GM23338 (cell line): ENCODE measurements at places on chromosomes 1 and 21. TPM values are rescaled to one million over a fixed set of nuclear protein-coding genes. Genes with fewer than 3 reads are reported as not detected.

GRCh38 chr1:229570891-229571516 lies 12.5 kb upstream of the ABCB10 start:
- H3K4me1 ChIP-seq: no peaks in the 10 kb centered on the region
- no peaks in the 10 kb centered on the region for H3K27me3 ChIP-seq
- no peak overlapping the region for H3K4me3 ChIP-seq

- peaks cover 34% of the 10 kb centered on the region for H3K4me1 ChIP-seq
- no peak overlapping the region; the same call in 1 of the 2 replicates for H3K27ac ChIP-seq
- peaks cover 33% of the 10 kb centered on the region for H3K36me3 ChIP-seq
Observed at GRCh38 chr1:38026592-38027200, 14.2 kb downstream of the UTP11 start.

DNA sequence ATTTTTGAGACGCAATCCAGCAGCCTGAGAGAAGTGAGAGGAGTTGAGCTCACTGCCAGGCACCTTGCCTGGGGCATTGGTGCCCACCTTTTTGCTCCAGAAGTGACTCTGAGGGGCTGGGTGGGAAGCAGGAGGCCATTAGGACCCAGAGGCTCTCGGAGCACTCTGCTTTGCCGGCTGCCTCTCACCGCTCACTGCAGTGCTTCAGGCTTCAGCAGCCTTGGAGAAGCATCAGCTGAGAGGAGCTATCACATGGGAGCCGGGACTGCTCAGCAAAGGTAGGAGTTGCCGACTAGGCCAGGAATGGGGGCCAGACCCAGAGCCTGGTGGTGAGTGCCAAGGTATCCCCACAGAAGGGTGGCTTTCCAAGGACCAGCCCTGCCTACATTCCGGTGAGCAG lies at the start of gene GPR61:
Gene GPR61 (plus strand): TSS at position 197 of the 400 bp plus-strand sequence. CDS start 3,151 bp downstream, outside the sequence.
- H3K4me3 ChIP-seq: no peak within 1 kb of the TSS
- no peaks in the 10 kb centered on the region for H3K27me3 ChIP-seq
- peak; percentile 46 for DNase-seq
- no peaks in the 10 kb centered on the region for H3K4me1 ChIP-seq

GRCh38 chr1:906600-907420 lies 16.9 kb upstream of the SAMD11 start:
- no peaks in the 10 kb centered on the region for H3K4me1 ChIP-seq
- no peak for DNase-seq
- no peaks in the 10 kb centered on the region for H3K36me3 ChIP-seq

GRCh38 chr1:69475021-69475420 lies 92.7 kb upstream of the LRRC7 start:
- no peaks in the 10 kb centered on the region for H3K36me3 ChIP-seq
- no peak overlapping the region for H3K27ac ChIP-seq

DNA sequence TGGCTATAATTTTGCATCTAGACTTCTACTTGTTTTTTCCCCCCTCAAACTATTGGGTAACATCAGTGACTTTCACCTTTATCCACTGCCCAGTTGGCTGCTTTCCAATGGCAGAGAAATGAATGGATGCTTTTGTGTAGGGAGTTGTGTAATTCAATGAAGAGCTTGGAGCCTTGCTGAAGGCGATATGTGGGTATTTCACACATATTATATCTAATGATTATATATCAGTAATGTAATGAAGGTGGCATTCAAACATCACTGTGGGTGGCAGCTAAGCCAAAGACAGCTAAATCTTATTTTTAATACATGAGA lies 81.2 kb downstream of the TGFB2 start:
- H3K27ac ChIP-seq: no peak overlapping the region
- H3K4me3 ChIP-seq: no peak overlapping the region
- DNase-seq: no peak
- no peaks in the 10 kb centered on the region for H3K4me1 ChIP-seq

DNA sequence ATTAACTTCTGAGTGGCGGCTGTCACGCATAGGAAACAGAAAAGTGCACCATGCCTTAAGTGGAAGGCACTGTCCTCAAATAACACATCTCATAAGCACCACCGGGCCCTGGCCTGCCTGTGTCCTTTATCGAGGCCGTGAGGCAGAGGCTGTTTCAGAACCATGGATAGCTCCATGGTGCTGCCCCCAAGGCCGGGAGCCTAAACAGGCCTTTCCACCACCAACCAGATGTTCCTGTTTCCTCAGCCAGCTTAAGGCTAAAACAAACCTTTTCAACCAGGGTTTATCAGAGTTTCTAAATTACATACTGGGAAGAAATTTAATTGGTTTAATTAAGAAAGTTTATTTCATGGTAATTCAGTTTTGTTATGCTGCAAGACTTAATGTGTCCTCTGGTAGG lies 114.4 kb downstream of the DMRTA2 start:
- no peaks in the 10 kb centered on the region for H3K36me3 ChIP-seq
- peak; percentile 88 for DNase-seq
- no peak overlapping the region for H3K4me3 ChIP-seq
- no peak overlapping the region for H3K27ac ChIP-seq
- H3K4me1 ChIP-seq: no peaks in the 10 kb centered on the region
- H3K27me3 ChIP-seq: no peaks in the 10 kb centered on the region

DNA sequence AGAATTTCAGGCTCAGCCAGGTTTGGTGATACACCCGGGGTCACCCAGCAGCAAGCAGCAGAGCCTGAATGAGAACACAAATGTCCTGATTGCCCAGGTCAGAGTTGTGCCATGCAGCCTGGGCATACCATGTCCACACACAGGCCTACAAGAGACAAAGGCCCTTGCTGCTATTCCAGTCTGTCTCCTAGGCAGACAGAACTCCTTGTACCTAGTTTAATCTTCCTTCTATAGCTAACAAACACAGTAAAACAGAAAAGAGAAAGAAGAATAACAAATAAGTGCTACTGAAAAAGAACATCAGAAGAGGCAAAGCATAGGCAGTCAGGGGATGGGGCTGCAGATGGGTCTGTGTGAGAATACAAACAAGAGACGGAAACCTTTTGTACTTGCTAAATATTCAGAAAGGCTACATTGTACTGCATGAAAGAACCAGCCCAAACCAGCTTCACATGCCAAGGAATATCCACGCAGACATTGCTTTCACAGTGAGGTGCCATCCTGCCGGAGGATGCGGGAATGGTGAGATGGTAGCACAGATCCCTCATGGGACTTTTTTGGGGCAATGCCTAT lies 401.7 kb downstream of the OMA1 start:
- H3K4me1 ChIP-seq: peaks cover 10% of the 10 kb centered on the region; the same call in 1 of the 2 replicates
- no peaks in the 10 kb centered on the region for H3K27me3 ChIP-seq
- H3K27ac ChIP-seq: 0 out of 2 replicates have a peak overlapping the region, but pooled peaks have one; percentile 45
- no peak for DNase-seq
- no peak overlapping the region for H3K4me3 ChIP-seq

DNA sequence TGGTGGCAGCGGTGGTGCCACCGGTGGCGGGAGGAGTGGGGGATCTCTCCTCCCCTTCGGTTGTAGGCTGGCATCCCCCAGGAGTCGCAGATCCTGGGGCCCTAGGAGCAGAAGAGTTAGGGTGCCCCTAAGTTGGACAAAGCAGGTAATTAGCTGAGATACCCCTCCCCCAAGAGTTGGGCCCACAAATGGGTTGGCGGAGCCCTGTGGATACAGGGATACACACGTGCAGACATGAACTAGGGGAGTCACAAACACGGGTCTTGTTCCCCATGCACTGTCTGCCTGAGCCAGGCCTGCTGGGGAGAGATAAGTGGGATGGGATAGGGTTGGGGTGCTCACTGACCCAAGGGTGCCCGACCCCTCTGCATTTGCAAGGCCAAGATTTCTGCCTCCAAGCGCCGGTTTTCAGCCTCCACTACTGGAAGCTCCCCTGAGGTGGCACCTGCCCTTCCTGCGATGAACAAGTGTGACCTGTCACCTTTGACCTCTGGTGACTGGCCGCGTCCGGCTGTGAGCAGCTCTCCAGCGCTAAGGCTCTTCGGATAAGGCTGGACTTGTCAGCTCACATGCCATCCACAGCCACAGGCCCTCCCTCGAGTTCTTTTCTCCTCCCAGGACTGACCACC lies 1.8 kb downstream of the CCDC17 start:
- no peak overlapping the region for H3K4me3 ChIP-seq
- peaks cover 10% of the 10 kb centered on the region; the same call in 1 of the 2 replicates for H3K4me1 ChIP-seq
- H3K27me3 ChIP-seq: no peaks in the 10 kb centered on the region
- DNase-seq: no peak

DNA sequence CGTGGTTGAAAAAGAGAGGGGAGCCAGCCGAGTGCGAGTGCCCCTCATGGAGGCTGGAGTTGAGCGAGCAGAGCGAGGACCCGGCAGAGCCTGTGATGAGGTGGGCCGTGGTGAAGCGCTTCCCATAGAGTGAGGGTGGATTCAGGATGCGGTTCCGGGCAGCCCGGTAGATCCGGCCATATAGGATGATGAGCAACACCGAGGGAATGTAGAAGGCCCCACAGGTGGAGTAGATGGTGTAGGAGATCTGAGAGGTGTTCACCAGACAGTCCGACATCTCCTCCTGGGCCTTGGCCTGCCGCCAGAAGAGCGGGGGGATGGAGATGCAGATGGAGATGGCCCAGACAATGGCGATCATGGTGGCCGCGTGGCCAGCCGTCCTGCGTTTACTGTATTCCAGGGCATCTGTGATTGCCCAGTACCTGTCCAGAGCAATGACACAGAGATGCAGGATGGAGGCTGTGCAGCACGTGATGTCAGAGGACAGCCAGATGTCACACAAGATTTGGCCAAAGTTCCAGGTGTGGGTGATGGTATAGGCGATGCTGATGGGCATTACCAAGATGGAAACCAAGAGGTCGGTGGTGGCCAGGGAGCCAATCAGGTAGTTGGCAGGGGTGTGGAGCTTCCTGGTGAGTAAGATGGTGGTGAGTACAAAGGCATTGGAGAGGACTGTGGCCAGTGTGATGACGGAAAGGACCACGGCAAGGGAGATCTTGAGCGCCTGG lies 23.7 kb downstream of the HTR1D start:
- no peaks in the 10 kb centered on the region for H3K36me3 ChIP-seq
- H3K27me3 ChIP-seq: no peaks in the 10 kb centered on the region
- H3K27ac ChIP-seq: no peak overlapping the region
- no peak overlapping the region for H3K4me3 ChIP-seq

GRCh38 chr1:102100666-102101065 lies 103.9 kb upstream of the OLFM3 start:
- no peak overlapping the region for H3K4me3 ChIP-seq
- peak; percentile 47 for DNase-seq
- no peaks in the 10 kb centered on the region for H3K36me3 ChIP-seq
- no peaks in the 10 kb centered on the region for H3K27me3 ChIP-seq
- peaks cover 21% of the 10 kb centered on the region for H3K4me1 ChIP-seq

DNA sequence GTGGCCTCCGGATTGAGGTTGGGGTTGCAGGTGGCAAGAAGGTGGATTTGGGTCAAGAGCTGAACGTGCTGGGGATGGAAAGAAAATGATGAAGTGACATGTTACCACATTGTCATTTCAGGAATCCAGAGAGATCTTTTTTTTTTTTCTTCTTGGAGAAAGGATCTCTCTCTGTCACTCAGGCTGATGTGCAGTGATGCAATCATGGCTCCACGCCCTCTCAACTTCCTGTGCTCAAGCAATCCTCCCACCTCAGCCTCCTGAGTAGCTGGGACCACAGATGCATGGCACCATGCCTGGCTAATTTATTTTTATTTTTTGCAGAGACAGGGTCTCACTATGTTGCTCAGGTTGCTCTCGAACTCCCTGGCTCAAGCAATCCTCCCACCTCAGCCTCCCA lies 80.6 kb downstream of the GON4L start:
- H3K27ac ChIP-seq: no peak overlapping the region
- DNase-seq: no peak
- no peaks in the 10 kb centered on the region for H3K4me1 ChIP-seq

- no peak overlapping the region for H3K27ac ChIP-seq
- no peaks in the 10 kb centered on the region for H3K36me3 ChIP-seq
- peak; percentile 82 for DNase-seq
- H3K4me1 ChIP-seq: no peaks in the 10 kb centered on the region
Observed at GRCh38 chr21:41816583-41817165, 49.8 kb upstream of the RIPK4 start.

- no peaks in the 10 kb centered on the region for H3K36me3 ChIP-seq
- no peak for DNase-seq
- peaks cover 36% of the 10 kb centered on the region for H3K27me3 ChIP-seq
- no peak overlapping the region for H3K4me3 ChIP-seq
Observed at GRCh38 chr1:160086456-160086892, 5.1 kb downstream of the KCNJ9 start.

DNA sequence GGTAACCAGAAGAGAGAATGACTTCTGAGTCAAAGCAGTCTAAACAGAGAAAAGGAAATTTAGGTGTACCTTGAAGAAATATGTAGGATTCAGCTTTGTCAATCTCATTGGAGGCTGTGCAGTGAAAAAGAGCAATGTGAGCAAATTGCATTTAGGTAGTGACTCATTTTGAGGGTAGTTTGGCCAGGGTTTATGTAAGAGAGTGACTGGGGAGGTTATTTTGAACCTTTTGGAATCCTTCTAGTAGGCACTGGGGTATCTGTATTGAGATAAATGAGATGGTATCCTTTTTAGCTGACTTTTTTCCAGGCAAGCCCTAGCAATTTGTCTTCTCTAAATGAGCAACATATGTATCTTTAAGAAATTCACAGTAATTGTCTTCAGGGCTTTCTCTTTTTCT lies 95.9 kb downstream of the DISP1 start:
- DNase-seq: no peak
- H3K27me3 ChIP-seq: no peaks in the 10 kb centered on the region
- H3K4me3 ChIP-seq: no peak overlapping the region
- no peaks in the 10 kb centered on the region for H3K36me3 ChIP-seq
- H3K4me1 ChIP-seq: no peaks in the 10 kb centered on the region

DNA sequence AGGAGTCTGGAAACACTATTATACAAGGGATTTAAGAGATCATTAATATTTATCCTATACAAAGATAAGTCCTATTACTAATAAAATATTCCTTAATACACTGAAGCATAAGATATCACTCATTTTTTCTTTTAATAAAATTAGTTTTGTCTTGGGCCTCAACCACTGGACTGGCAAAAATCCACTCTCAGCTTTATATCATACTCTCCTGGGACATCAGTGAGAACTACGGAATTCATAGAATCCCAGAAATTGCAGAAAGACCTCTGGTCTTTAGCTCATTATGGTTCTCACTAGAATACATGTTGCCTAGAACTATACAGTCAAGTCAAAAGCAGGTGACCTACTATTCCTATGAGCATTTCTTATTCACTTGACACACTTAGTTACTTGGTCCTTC lies 285.0 kb downstream of the LRRC40 start:
- no peak for DNase-seq
- no peaks in the 10 kb centered on the region; the same call in 1 of the 2 replicates for H3K36me3 ChIP-seq
- no peak overlapping the region for H3K27ac ChIP-seq
- H3K4me1 ChIP-seq: no peaks in the 10 kb centered on the region
- H3K4me3 ChIP-seq: no peak overlapping the region

DNA sequence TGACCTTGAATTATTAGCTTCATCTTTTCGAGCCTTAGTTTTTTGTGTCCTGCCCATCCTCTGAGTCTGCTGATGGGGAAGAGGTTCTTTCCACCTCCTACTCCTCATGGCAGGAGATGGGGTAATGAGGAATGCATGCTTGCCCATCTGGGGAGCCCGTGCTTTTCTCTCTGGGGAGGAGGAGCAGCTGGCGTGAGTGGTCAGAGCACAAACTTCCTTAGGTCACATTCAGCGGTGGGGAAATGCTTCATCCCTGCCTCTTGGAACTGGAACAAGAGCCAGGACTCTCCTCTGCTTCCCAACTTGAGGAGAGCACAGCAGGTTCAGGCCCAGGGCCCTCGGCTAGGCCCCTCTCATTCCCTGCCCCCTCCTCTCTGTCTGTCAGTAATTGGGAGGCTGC lies 155.0 kb downstream of the PCNX2 start:
- no peak overlapping the region for H3K27ac ChIP-seq
- no peak overlapping the region for H3K4me3 ChIP-seq
- peaks cover 31% of the 10 kb centered on the region; the same call in 1 of the 2 replicates for H3K36me3 ChIP-seq
- H3K27me3 ChIP-seq: no peaks in the 10 kb centered on the region
- no peak for DNase-seq
- no peaks in the 10 kb centered on the region for H3K4me1 ChIP-seq

The FASLG gene
- total RNA-seq: not detected in 2 replicates

The ITLN2 gene
- 7.0 and 12.8 TPM in 2 replicates for total RNA-seq

The ESRRG gene
- 1.7 and 3.2 TPM in 2 replicates for total RNA-seq

The TCHH gene
- 0.19 and 0.38 TPM in 2 replicates for total RNA-seq
